ENCODE measurements at places on chromosomes 7 and 10.
A peak's percentile ranks its signal among the peaks of the same experiment; 100 is the strongest.

DNA sequence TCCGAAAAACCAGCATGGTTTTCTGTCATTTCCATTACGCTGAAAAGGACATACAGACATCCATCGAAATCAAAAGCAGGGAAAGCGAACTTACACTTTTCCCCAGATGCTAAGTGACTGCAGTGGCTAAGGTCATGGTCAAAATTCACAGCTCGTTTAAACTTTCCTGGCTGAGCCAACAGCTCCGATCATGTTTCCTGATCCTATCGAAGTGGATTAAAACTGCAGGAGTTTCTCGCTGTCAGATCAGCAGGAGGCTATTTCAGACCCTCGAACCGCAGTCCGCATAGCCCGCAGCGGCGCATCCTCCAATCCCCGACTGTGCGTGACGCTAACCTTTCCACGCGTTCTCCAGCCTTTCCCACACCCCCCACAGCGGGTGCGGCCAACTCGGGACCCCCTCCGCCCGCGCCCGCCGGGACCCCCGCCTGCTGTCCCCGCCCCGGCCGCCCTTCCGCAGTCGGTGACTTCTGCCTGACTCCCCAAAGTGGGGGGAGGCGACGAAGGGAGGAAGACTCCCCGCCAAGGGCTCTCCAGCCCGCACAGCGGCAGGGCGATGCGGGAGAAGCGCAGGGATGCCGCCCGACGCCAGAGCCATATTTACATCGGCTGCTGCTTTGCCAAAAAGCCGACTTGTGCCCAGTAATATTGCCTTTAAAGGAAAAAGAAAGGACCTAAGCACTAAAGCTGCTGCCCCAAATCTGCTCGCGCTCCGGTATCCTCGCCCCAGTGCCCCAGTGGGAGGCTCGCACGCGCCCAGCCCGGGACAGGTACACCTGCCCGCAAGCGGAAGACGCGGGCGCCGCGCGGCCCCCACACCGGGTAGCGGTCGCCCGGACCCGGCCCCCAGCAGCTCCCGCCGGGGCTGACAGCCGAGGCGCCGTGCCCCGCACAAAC, 1.2 kb downstream of the PIP4K2A start:
- DNase-seq = peak; percentile 50

GRCh38 chr7:139748941-139749340, 28.9 kb downstream of the HIPK2 start:
- DNase-seq = no peak

- DNase-seq = no peak
Measured at GRCh38 chr10:70197235-70197945, 27.1 kb upstream of the SAR1A start.

- DNase-seq = no peak
Measured at GRCh38 chr7:18473119-18473518, 22.4 kb upstream of the HDAC9 start.

- DNase-seq = no peak
Measured at GRCh38 chr7:82286096-82286797, 157.3 kb downstream of the CACNA2D1 start.

DNA sequence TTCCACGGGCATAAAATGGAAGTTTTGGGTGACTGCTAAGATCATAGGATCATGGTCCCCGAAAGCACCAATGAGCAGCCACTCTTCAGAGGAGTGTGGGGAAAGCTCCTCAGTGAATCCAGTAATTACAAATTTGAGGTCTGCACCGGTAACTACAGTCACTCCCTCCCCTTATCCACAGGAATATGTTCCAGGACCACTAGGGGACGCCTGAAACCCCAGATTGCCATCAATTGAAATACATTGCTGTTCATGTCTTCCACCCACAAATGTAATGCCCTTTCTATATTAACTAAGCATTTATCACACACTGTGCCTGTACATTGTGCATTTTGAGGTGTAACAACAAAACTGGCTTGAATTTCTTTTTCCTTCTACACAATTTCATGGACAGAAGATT, 447.9 kb upstream of the PFKP start:
- DNase-seq = no peak

DNA sequence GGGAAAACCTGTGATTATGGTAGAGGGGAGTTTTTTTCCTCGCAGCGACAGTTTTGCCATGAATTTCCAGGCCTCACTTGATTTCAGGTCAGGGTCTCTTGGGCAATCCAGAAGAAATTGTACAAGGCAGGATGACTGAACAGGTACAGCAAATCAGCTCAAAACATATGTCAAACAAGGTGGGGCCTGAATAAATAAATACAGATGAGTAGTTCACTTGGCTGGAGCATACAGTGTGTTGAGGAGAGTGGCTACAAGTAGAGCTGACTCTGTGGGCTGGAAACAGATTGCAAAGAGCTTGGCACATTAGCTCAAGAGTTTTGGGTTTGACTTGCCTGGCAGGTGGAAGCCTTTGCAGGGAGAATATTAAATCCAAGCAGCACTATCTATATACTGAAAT, 15.0 kb downstream of the GIMAP8 start:
- DNase-seq = no peak

- DNase-seq = no peak
Measured at GRCh38 chr7:120949393-120949911, 1.1 kb upstream of the ING3 start.

Measured in GM13976 (cell line).